NCI-H187 treated with DMSO at 0.1 percent for 48 hours (cell line): ENCODE measurements at places on chromosomes 7 and 10.

DNA sequence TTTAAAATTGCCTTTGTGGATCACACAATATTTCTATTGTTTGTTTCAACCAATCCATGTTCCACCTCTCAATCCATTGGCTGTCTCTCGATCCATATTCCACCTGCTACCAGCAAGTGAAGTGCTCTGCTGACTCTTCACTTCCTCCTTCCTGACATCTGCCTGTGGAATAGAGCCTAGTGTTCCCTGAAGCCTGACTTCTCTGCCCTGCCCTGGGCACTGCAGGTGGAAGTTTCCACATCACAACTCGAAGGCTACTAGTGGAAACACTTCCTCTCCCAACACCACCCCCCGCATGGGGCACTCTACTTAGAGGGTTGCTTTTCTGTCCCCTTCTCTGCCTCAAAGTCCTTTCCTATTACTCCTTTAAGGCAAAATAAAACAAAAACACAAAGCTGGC is 563.8 kb upstream of the IGFBP3 start:
- DNase-seq: no peak

DNA sequence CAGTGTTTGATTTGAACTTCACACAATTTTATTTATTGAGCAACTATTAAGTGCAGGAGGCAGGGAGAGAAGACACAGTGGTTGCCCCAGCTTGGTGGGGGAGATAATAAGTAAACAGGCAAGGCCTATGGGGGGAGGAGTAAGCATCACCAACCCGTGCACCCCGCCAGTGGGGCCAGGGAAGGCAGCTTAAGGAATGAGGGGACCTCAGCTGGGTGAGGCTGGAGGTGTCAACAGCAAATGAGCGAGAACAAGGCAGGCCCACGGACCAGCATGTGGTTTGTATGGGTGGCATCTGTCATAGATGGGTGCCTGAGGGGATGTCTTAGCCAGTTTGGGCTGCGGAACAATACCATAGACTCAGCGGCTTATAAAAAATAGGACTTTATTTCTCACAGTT is 24.1 kb upstream of the CRHR2 start:
- DNase-seq: no peak

DNA sequence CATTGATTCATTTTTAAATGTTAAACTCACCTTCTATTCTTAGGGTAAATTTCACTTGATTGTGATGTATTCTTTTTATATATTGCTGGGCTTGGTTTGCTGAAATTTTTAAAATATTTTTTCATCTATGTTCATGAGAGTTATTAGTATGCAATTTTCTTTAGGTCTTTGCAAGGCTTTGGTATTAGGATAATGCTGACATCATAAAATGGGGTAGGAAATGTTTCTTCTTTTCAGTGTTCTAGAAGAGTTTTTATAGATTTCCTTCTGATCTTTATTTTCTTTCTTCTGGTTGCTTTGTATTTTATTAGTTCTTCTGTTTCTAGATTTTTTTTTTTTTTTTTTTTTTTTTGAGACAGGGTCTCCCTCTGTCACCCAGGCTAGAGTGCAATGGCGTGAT is 56.3 kb downstream of the AHCYL2 start:
- DNase-seq: no peak

- no peak for DNase-seq
These were observed 249.2 kb downstream of the SFMBT2 start for GRCh38 chr10:7161484-7162250.

- DNase-seq: no peak
These were observed 79.1 kb upstream of the NME8 start for GRCh38 chr7:37769291-37769690.

DNA sequence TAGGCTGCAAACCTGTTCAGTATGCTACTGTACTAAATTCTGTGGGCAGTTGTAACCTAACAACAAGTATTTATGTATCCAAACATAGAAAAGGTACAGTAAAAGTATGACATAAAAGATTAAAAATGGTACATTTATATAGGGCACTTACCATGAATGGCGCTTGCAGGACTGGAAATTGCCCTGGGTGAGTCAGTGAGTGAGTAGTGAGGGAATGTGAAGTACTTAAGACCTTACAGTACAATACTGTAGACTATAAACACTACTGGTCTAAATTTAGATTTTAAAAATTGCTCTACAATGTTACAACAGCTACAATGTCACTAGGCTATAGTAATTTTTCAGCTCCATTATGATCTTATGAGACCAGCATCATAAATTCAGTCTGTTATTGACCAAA is 146.0 kb upstream of the GNAI1 start:
- no peak for DNase-seq

DNA sequence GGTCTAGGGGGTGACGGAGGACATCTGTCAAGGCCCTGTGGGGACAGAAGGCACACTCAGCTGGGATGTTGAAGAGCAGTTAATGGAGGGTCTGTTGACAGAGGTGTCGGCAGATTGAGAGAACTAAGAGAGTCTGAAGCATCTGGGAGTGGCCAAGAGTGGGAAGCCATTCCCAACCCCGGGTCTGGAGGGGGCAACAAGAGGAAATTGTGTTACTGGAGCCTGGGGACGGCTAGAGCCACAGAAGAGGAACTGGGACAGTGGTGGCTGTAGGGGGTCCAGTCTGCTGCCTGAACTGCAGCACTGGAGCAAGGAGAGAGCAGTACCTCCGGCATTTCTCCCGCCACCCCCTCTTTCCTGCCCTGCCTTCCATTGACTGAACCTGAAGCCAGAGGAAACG is 136.6 kb downstream of the CHN2 start:
- DNase-seq: peak; percentile 88

DNA sequence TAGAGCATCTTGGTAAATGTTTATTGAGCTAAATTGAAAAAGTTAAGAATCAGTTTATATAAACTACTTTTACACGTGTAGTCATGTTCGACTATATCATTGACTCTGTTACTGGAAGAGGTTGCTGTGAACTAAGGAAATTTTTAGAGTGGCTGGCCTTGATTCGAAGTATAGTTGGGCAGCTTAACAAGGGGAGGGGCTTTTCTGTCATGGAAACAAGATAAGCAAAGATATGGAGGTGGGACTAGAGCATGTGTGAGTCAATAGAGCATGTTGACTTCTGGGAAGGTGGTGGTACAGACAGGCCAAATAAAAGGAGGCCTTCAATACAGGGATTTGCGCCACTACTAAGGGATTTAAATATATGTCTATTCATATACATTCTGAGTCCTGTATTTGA is 7.6 kb downstream of the ATP5F1C start:
- no peak for DNase-seq

DNA sequence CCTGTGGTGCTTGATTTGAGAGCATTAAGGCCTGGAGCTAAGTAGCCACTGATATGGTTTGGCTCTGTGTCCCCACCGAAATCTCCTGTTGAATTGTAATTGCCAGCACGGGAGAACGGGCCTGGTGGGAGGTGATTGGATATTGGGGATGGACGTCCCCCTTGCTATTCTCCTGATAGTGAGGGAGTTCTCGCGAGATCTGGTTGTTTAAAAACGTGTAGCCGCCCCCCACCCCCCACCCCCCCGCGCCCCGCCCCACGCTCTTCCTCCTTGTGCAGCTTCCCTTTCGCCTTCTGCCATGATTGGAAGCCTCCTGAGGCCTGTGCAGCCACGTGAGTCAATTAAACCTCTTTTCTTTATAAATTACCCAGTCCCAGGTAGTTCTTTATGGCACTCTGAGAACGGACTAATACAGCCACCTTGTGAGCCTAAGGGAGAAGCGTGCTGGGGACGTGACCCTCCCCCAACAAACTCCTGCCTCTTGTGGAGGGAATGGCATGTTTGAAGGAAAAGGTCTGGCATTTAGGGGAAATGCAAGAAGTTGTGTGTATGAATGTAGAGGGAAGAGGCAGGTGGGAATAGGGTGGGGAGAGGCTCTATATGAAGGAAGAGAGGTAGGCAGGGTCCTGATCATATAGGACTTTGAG is 118.0 kb upstream of the KMT2C start:
- no peak for DNase-seq

DNA sequence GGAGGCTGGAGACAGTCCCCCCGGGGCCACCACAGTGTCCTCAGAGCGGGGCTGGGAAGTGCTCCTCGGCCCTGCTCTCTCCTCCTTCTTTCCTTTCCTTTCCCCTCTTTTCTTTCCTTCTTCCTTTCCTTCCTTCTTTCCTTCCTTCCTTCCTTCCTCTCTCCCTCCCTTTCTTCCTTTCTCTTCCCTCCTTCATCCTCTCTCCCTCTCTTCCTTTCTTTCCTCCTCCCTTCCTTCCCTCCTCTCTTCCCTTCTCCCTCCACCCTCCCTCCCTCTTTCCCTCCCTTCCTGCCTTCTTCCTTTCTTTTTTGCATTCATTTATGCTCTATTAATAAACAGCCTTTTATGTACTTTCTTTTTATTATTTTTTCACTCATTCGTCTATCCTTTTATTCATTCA is 127.1 kb upstream of the TCERG1L start:
- no peak for DNase-seq

DNA sequence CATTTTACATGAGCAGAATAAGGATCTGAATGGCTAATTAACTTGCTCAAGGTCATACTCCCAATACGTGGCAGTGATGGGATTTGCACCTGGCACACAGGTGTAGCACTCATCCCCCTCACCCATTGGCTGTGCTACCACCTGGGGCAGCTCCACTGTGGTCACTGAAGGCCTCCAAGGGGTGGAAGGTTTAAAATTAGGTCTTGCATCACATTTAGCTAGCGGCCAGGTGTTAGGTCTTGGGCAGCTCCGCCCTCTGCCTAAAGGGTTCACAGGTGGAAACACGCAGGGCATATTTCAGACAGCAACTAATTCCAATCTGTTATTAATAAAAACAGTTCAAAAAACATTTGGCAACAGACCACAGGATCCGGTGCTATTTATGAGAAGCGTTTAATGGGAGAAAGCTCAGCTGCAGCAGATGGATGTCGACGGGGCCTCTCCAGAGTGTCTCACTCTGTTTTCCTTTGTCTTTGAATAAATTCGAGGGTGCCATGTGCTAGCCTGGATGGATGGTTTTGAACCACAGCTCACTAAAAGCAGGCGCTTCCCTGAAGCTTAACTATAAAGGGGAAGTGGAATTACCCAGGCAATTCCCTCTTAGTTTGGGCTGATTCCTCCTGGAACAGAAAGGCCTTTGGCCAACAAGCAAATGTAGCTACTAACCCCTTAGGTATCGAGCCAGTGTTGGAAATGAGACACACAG is 1017.6 kb downstream of the TYW1 start:
- DNase-seq: no peak

DNA sequence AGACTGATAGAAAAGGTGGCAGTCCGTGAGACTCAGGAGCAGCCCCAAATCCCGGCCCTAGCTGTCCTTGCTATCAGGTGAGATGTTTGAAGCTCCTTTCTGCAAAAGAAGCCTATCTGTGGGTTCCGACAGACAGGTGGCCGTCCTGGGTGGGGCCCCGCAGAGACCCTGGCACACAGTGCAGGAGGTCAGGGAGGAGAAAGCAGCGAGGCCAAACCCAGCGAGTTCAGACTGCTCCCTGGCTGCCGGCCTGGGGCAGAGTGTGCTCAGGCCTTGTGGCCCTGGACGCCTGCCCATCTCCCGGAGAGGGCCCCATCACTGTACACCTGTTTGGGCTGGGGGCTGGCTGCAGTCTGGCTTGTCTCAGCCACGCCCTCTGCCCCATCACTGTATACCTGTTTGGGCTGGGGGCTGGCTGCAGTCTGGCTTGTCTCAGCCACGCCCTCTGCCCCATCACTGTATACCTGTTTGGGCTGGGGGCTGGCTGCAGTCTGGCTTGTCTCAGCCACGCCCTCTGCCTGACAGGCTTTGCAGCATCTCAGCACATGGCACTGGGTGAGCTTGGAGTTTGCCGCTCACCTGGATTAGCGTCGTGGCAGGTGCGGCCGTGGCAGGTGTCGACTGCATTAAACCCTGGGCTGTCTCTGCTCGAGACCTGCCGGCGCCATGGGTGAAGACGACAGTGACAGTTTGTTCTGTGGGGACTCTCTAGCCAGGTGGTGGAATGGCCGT is 11.8 kb upstream of the PRKAR1B start:
- DNase-seq: no peak

DNA sequence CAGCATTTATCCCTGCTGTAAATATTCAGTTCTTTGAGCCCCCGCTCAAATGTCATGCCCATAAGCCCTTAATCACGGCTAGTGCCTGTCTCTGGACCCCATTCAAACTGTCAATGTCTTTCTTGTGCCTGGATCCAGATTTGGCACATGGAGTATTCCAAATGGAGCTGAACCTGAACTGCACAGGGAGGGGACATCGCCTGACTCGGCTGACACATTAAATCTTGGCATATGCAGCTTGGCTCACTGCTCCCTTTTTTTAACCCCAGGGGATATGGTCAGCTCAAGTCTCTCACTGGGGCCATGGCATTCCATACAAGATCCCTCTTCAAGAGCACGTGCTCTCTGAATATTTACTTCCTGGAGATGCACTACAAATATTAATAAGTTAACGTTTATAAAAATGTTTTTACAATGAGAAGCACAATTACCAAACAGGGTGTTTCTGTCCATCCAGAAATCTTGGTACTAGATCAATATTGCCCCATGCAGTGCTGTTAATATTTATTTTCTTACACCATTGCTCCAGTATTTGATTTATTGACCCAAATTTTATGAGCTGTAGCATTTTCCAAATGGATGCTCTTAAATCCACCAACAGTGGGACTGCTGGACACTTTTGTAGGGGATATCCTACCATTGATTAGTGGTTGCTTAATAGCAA is 57.4 kb downstream of the FGFR2 start:
- no peak for DNase-seq

GRCh38 chr10:75319274-75319673 is 82.3 kb downstream of the ZNF503 start:
- DNase-seq: no peak

GRCh38 chr7:39132306-39132705 is 154.6 kb downstream of the POU6F2 start:
- DNase-seq: no peak

- DNase-seq: no peak
These were observed 17.4 kb downstream of the CNNM2 start for GRCh38 chr10:102935505-102935904.

DNA sequence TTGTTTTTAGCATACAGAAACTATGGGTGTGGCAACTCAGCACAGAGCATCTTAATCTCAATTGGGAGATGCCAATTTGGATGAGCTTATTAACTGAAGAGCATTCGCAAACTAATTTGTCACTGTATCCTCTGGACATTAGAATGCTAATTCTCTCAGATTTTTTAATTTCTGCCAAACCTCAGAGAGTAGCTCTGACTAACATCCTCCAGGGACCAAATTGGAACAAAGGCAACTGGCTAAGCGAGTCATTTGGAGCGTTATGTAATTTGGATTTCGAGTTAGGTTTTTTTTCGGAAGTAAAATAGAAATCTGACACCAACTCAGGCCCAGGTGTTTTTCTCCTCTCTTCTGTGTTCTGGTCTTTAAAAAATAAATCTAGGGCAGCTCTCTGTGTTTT is 201.9 kb downstream of the BMPER start:
- DNase-seq: no peak

- DNase-seq: no peak
These were observed 4.8 kb upstream of the AOC1 start for GRCh38 chr7:150847536-150847935.

GRCh38 chr10:68239596-68240150 is 7.8 kb upstream of the ATOH7 start:
- DNase-seq: no peak

- DNase-seq: no peak
These were observed 7.7 kb downstream of the CCM2 start for GRCh38 chr7:45007571-45008328.

GRCh38 chr10:80064120-80064886 is 14.2 kb upstream of the TMEM254 start:
- DNase-seq: no peak
